Stimulated activated CD4-positive, alpha-beta T cell treated with anti-CD3 and anti-CD28 coated beads, Interleukin-2, amount 100 ng/mL, for 24 hours (primary cell): ENCODE measurements at places on chromosomes 3 and 15.

DNA sequence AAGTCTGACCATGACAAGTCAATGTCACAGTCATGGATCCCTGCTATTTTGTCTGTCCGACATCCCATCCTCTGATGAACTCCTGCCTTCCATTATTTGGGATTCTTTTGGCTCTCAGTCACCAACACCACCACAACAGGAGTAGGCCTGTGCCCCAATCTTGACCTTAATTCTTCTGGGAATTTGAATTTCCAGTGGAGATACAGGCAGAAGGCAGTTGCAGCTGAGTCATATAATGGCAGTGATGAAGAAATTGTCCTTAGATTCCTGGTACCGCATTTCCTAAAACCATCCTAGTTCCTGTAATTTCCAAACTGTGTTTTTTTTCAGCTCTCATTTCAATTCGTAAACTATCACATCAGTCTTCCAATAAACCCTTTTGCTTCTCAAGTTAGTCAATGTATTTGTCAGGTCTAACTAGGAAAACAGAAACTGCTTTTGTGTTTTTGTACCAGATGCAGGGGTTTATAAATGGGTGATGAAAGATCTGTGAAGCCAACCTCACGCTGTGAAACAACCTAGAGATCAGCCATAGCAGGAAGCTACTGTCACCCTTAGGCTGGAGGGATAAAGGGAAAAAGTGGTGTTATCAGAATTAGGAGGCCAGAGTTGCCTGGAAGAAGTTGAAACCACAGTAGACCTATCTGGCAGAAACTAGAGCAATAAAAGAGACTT is 126.3 kb upstream of the TMEM108 start:
- no peak for DNase-seq

DNA sequence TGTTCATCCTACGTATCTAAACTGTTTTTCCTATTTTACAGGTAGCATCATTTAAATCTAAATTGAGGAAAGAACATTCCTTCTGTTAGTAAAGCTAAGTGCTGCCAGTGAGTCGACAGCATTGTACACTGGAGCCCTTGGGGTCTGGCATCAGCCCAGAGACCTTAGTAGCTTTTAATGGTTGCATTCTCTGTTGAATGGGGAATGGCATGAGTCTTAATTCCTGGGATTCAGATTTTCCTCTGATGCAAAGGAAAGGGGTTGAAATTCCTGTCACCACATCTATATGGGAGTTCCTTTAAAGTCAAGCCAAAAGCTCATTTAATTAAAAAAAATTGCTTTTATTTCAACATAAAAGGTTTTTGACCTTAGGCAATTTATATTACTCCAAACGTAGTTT is 148.4 kb upstream of the GBE1 start:
- no peak for DNase-seq

DNA sequence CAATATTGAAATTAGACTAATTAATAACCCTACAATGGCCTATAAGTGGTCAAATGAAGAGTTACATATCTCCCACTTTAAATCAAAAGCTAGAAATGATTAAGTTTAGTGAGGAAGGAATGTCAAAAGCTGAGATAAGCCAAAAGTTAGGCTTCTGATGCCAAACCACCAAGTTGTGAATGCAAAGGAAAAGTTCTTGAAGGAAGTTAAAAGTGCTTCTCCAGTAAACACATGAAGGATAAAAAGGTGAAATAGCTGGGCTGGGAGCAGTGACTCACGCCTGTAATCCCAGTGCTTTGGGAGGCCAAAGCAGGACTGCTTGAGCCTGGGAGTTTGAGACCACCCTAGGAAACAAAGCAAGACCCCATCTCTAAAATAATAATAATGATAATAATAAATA is 46.9 kb upstream of the DCUN1D1 start:
- DNase-seq: no peak

DNA sequence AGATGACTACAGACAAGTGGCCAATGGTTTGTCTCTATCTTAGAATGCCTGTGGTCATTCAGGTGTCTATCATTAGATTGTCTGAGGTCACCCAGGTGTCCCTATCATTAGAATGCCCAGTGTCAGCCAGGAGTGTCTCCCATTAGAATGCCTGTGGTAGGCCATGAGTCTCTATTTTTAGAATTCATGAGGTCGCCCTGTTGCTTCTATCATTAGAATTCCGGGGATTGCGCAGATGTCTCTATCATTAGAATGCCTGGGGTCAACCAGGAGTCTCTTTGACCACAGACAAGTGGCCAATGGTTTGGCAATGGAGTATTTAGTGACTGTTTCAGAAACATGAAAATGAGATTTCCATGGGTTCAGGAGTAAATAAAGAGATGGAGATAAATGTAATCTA is 7.6 kb downstream of the RTP2 start:
- DNase-seq: no peak

- DNase-seq: no peak
These were observed 220.0 kb upstream of the GRM7 start for GRCh38 chr3:6640907-6641306.

GRCh38 chr3:195666-196065 is 897 bp upstream of the CHL1 start:
- no peak for DNase-seq

DNA sequence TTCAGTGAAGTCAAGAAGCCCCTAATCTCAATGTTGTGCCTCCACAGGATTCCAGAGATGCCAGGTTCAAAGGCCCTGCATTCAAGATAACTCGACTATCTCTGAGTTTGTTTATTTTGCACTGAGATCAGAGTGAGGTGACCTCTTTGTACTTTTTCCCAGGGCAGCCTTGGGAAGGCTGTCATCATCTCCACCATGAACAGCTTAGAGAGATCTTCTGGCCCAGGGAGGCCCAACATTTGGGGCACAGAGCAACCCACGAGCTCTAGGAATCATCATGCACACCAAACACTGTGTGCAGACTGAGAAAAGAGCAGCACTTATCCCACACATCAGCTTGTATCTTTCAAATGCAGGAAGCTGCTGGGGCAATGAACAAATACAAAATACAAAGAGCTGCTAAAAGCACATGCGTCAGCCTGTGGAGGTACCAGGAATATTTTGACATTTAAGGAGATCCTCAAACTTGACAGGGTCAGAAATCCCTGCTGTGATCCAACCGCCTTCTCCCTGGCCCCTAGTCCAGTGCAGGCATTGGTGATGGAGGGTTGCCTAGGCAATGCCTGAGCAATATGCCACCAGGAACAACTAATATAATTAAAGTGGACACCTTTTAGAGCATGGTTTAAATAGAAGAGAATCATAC is 33.6 kb downstream of the TRIM42 start:
- DNase-seq: no peak

DNA sequence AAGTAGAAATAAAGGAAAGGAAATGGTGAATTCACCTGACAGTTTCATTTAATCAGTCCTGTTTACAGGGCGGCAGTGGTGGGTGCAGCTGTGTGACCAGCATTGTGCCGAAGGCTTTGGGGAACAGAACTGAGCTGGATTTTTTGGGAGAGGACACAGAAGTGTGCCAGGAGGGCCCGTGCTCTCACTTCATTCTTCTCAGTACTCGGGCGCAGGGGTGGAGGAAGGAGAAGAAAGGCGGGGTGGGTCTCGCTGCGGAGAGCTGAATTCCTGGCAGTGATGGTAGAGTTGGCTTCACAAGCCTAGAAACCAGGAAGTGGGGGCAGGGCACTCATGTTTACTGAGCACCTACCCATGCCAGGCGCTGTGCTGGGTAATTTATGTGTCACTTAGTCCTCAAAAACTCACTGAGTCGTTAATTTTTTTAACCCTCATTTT is 64.6 kb downstream of the CRTC3 start:
- DNase-seq: peak; percentile 80

DNA sequence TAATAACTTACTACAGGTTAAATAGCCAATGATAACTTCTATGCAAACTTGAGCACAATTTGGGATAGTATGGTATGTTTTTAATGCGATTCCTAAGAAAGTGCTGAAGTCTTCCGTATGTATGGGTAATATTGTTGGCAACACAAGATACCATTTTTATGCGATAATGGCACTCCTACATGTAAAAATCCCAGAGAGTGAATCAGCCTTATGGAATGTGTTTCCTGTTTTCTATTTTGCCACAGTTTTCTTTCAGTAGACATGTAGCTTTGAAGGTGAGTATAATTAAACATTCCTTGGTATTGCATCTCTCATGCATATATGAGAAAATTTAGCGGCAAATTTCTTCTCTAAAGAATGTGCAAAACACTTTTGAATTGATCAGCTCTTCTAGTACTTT is 396.8 kb upstream of the AZI2 start:
- no peak for DNase-seq

GRCh38 chr3:135896613-135897012 is 68.9 kb upstream of the PPP2R3A start:
- DNase-seq: no peak

DNA sequence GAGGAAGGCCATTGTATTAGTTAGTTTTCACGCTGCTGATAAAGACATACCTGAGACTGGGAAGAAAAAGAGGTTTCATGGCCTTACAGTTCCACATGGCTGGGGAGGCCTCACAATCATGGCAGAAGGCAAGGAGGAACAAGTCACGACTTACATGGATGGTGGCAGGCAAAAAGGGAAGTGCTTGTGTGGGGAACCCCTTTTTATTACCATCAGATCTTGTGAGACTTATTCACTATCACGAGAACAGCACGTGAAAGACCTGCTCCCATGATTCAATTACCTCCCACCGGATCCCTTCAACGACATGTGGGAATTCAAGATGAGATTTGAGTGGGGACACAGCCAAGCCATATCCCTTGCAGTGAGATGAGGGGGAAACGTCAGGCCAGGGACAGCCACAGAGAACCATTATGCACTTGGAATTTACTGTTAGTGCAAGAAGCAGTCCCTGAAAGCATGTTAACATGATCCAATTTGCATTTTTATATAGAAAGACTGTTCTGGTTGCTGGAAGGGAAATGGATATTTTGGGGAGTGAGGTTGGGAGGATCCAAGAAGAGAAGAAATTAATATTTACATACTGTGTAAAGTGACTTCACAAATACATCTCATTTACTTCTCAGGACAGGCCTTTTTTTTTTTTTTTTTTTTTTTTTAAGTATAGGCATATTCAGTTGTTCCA is 87.1 kb downstream of the ARNT2 start:
- no peak for DNase-seq

- no peak for DNase-seq
These were observed 19.8 kb upstream of the TNFSF10 start for GRCh38 chr3:172542999-172543398.

GRCh38 chr3:71443332-71443731 is 140.2 kb downstream of the FOXP1 start:
- DNase-seq: no peak

DNA sequence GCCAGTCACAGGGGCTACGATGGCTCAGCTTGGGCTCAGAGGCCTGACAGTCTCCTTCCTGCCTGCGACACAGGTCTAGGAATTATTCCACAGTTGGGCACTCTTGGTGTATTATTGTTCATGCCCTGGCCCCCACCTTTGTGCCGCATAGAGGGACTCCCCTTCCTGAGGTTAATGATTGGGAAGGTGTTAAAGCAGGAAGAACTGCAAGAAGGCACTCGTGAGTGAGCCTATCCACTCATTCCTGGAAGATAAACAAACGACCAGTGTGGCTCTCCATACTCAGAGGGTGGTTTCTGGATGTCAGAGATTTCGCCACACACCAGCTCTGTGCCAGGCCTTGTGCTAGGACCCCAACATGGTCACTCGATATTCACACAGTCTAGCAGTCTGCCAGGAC is 12.3 kb downstream of the LIPC start:
- DNase-seq: no peak

GRCh38 chr3:170689893-170690660 is 104.2 kb upstream of the SLC7A14 start:
- DNase-seq: peak; percentile 40

DNA sequence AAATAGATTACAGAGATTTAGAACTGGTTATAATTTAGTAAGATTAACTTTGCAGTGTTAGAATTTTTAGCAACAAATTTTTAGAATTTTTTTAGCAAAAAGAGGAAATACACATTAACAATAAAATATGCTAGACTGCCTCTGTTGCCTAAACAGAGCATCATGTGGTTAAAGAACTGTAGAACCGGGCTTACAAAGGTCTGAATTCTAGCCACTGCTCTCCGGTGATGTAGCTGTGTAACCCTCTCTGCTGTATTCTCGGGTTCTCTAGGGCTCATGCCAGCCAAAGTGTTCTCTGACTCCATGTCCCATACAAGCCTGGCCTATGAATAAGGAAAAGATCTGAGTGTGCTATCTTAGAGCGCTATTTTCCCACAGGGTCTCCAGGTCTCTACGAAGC is 2.9 kb upstream of the P2RY12 start:
- DNase-seq: no peak

GRCh38 chr15:60223176-60223575 is 174.6 kb downstream of the ANXA2 start:
- no peak for DNase-seq

GRCh38 chr3:145719114-145719513 is 441.9 kb downstream of the PLOD2 start:
- DNase-seq: no peak

GRCh38 chr15:93144463-93145236 is 55.6 kb upstream of the RGMA start:
- no peak for DNase-seq

DNA sequence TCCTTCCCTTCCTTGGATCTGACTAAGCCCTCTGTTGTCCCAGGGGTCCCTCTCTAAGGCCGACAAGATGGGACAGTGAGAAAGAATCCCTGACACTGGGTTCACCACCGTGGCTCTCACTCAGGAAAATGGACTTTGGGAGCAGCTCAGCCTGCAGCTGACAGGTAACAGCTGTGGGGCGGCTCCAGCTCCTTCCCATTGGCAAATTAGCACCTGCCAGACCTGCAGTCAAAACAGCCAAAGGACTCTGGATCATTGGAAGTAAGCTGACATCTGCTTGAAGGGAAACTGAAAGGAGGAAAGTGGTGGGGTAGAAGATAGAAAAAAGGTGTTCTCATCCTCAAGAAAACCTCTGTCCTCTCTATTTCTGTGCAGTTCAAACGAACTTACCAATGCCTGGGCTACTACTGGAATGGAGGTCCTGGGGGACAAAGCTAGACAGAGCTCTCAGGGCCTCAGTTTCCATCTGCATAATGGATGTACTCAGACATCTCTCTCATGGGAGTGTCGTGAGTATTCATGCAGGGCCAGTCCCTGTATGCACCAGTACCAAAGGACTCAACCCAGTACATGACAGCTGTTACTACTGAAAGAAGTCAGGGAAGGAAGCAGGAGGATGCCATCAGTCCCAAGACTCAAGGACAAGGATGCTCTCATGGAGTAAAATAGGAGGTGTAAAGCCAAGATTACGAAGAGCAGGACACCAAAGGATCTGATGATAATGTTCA is 53.6 kb upstream of the DCLK3 start:
- DNase-seq: no peak
